ENCODE measurements at places on chromosomes 1 and 21. TPM values are rescaled to one million over a fixed set of nuclear protein-coding genes. Genes with fewer than 3 reads are reported as not detected.
A peak's percentile ranks its signal among the peaks of the same experiment; 100 is the strongest.

GRCh38 chr1:15849775-15850324 is 2.3 kb downstream of the SPEN start:
- DNase-seq = peak; percentile 60

- no peak for DNase-seq
Observed at GRCh38 chr1:56543783-56544612, 35.4 kb downstream of the PLPP3 start.

EFNA3 gene
- 0.56 TPM for total RNA-seq

DNA sequence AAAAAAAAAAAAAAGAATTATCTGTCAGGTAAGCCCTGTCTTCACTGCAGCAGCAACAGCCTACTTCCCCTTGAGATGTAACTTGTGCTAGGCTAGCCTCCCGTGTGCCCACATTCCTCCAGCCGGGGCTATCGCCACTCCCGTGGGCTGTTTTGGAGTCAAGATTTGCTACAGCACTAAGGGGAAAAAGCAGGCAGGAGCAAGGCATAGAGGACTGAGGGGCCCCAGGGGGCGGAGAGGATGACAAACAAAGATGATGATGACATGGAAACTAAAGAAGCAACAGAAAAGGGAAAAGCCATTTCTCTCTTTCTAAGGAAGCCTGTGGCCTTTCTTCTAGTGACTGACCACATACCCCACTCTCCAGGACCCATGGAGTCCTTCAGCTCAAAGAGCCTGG is 1.9 kb downstream of the TNFAIP8L2 start:
- DNase-seq = no peak

SMPDL3B gene
- total RNA-seq = not detected

DNA sequence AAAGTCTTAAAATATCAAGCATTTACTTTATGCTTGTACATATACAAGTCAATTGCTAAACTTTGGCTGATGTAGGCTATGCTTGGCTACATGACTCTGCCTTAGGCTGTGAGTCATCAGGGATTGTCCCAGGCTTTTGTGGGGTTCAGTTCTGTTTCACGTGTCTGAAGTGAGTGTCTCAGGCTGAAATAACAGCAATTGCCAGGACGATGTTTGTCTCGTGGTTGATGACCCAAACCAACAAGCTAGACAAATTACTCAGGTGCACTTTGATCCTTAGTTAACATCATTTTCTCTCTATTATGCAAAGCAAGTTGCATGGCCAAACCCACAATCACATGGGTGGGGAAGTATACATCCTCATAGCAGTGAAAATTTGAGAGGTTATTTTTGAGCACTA is 410.1 kb downstream of the BRINP3 start:
- DNase-seq = peak; percentile 89

CYP4Z1 gene
- not detected for total RNA-seq

GRCh38 chr1:33724348-33724747 is 139.5 kb upstream of the HMGB4 start:
- DNase-seq = no peak

DNA sequence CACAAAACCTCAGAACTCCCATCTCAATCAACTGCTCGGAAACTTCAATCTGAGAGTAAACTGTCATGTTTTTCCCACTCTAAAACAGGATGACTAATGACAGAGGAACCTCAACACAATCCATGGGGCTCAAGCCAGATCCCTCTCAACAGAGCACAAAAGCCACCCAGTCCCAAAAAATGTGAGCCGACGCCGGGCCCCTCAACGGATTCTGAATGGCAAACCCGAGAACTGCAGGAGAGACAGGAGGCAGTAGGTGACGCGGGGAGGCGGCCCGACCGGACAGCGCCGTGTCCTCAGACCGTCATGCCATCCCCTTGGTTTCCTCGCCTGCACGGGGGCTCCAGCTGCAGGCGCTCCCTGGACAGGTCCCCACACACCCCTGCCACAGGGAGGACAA is 53.4 kb downstream of the SSBP3 start:
- DNase-seq = no peak

GRCh38 chr21:30839304-30839703 is 9.7 kb upstream of the KRTAP7-1 start:
- DNase-seq = no peak

GRCh38 chr21:34611528-34611927 is 3.4 kb downstream of the RCAN1 start:
- no peak for DNase-seq

- DNase-seq = no peak
Observed at GRCh38 chr1:18484721-18485120, 4.0 kb downstream of the KLHDC7A start.

All from IMR-90 (cell line).